Osteocyte (in vitro differentiated cells): ENCODE measurements at places on chromosomes 3 and 15. TPM values are rescaled to one million over a fixed set of nuclear protein-coding genes. Genes with fewer than 3 reads are reported as not detected.

- H3K4me3 ChIP-seq: no peak overlapping the region
- DNase-seq: no peak
These were observed 279.7 kb downstream of the MAGI1 start for GRCh38 chr3:65758876-65759598.

DNA sequence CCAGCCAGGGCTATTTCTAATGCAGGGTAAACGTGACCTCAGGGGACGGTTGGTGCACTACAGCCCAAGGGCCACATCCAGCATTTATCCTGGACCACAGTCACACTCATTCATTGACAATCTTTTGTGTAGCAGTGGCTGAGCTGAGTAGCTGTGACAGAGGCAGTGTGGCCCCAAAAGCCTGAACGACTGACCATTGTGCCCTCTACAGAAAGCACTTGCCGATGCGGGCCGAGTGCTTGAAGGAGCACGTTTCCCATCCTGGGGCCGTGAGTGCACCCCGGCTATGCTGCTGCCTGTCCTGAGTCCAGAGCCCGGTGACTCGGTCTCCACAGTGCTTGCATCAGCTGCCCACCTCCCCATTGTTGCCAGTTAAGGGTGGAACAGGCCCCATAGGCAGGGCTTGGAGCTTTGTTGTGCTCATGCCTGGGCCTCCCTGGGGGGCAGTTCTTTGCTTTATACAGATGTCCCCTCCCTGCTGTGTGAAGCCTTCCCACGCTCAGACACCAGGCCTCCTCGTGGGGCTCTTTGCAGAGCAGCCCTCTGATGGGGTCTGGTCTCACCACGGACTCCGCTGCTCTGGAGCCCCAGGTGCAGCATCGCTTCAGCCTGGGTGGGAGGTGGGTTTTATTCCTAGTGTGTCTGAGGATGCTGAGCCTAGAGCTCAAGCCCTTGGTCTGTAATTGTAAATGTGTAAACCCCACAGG lies 13.0 kb upstream of the SNRPA1 start:
- H3K4me3 ChIP-seq: no peak overlapping the region
- no peaks in the 10 kb centered on the region for H3K4me1 ChIP-seq
- H3K27me3 ChIP-seq: no peaks in the 10 kb centered on the region
- no peak for DNase-seq
- no peaks in the 10 kb centered on the region for H3K36me3 ChIP-seq

DNA sequence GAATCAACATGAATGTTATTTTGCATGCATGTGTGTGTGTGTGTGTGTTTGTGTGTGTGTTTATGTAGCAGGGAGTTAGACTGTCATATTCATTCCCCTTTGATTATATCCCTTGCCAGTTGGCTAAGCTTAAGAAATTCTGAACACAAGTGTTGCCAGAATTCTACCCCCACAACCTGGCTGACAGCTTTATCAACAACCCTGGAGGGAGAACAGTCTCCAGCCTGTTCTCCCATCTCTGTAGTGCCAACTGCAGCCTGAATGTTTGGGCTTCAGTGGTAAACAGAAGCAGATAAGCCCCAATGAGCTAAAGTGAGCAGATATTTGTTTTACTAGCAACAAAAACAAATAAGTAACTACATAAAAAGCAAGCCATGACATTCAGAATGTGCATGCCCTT lies 162.6 kb upstream of the ABI3BP start:
- H3K36me3 ChIP-seq: no peaks in the 10 kb centered on the region
- no peak for DNase-seq
- no peak overlapping the region for H3K4me3 ChIP-seq
- no peaks in the 10 kb centered on the region for H3K27me3 ChIP-seq

DNA sequence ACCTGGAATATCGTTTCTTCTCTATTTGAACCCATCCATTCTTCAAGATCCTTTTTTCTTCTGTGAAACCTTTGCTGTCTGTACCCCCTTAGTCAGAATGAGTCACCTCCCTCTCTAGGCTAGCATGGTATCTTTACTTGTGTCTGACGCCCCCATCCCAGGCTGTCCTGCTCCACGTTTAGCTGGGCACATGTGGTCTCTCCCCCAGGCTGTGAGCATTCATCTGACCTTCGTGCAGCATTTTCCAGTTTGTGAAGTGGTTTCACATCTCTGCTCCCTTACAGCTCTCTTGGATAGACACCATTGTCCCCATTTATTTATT lies 14.3 kb upstream of the TLE3 start:
- no peak for DNase-seq
- no peak overlapping the region for H3K4me3 ChIP-seq
- H3K36me3 ChIP-seq: no peaks in the 10 kb centered on the region
- H3K4me1 ChIP-seq: peaks cover 11% of the 10 kb centered on the region
- peak overlapping the region; percentile 9 for H3K27ac ChIP-seq

DNA sequence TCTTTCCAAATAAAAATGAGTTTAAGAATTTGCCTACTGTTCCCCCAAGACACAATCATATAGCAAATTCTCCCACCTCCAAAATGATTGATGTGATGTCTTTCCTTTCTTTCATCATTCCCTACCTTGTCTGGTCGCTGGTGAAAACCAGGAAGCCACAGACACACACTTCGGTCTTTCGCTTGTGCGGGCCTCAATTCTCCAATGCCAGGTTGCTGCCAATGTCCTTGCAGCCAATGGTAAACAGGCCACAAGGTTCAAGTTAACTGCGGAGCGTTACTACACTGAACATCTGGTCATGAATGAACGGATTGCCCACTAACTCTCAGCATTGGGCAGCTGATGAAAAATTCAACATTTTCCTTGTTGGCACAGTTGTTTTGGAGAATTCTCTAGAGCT lies 192.2 kb downstream of the FOXP1 start:
- H3K27me3 ChIP-seq: no peaks in the 10 kb centered on the region
- peaks cover 5% of the 10 kb centered on the region for H3K36me3 ChIP-seq
- no peak for DNase-seq
- no peak overlapping the region for H3K4me3 ChIP-seq

DNA sequence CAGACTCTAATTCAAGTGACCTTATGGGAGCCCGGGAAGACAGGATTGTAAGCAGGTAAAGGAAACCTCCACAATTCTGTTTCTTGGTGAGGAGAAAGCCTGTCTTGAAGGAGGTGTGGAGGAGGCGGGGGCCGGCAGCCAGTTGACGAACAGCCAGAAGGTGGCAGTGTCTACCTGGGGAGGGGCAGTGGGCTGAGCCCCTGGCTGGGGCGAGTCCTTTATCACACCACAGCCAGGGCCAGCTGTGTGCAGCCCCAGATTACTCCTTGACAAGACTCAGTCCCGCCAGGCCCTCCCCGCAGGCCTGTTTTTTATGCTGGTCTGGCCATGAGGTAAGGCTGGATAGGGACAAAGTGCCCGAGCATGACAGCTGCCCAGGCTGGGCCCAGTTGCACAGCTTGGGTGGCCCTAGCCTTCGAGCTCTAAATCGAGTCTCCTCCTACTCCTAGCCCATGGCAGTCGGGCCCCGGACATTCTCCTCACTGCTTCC lies 40.9 kb upstream of the IDH2 start:
- no peak overlapping the region for H3K27ac ChIP-seq
- no peaks in the 10 kb centered on the region for H3K27me3 ChIP-seq
- DNase-seq: peak; percentile 86
- H3K4me1 ChIP-seq: peaks cover 3% of the 10 kb centered on the region
- H3K4me3 ChIP-seq: no peak overlapping the region
- no peaks in the 10 kb centered on the region for H3K36me3 ChIP-seq

DNA sequence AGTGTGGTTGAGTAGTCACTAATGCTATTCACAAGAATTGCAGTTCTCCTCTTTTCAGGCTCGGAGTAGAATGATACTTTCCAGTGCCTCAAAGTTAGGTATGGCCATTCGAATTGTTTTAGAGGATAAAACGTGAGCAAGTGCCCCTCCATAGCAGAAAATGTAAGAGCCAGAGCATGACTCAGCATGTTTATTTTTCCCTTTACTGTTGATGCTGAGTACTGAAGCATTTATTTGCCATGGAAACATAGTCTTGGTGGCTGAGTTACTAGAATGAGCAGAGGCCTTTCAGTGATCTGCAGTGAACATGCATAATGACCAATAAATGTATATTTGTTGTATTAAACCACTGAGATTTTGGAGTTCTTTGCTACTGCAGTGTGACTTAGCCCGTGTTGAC lies 540.6 kb downstream of the NLGN1 start:
- H3K4me3 ChIP-seq: no peak overlapping the region
- no peaks in the 10 kb centered on the region for H3K27me3 ChIP-seq
- peak overlapping the region; percentile 47 for H3K27ac ChIP-seq
- DNase-seq: no peak
- no peaks in the 10 kb centered on the region for H3K36me3 ChIP-seq
- H3K4me1 ChIP-seq: peaks cover 11% of the 10 kb centered on the region

GRCh38 chr3:45210308-45211041 lies 15.6 kb downstream of the TMEM158 start:
- no peak overlapping the region for H3K4me3 ChIP-seq
- H3K27ac ChIP-seq: peak overlapping the region; percentile 47
- H3K36me3 ChIP-seq: no peaks in the 10 kb centered on the region
- peak; percentile 93 for DNase-seq
- no peaks in the 10 kb centered on the region for H3K27me3 ChIP-seq
- peaks cover 11% of the 10 kb centered on the region for H3K4me1 ChIP-seq

DNA sequence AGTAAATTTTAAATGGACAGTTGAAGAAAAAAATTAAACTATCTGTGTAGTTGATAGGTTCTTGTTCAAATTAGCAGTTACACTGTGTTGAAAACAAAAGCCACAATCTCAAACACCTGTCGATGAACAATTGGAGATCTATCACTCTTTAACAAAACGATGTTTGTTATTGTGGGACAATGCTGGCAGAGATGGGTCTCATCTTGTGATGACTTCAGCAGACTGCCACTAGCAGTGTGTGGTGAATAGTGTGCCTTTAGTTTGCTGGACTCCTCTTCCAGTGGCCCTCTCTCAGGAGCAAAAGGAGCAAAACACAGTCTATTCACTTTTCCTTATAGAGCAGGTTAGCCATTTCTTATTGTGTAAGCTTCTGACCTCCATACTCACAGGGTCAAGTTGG lies 14.7 kb upstream of the TRIM59 start:
- H3K27ac ChIP-seq: peak overlapping the region; percentile 72
- no peak for DNase-seq
- H3K4me3 ChIP-seq: no peak overlapping the region
- H3K4me1 ChIP-seq: peaks cover 15% of the 10 kb centered on the region
- H3K36me3 ChIP-seq: no peaks in the 10 kb centered on the region

DNA sequence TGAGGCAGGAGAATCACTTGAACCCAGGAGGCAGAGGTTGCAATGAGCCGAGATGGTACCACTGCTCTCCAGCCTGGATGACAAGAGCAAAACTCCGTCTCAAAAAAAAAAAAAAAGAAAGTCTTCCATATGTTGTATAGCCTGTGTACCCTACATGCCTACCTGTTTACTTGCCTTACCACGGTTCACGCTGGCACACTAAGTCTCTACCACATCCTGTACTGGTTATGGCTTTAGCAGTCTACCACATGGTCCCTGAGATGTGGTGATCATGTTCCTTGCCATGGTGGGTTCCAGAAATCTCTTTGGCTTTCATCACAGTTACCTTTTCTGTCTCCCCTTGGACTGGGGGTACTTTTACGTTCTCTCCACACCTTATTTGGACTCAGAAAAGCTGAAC lies 63.8 kb upstream of the TBC1D5 start:
- DNase-seq: no peak
- peaks cover 7% of the 10 kb centered on the region for H3K4me1 ChIP-seq
- no peaks in the 10 kb centered on the region for H3K27me3 ChIP-seq
- no peak overlapping the region for H3K4me3 ChIP-seq
- H3K27ac ChIP-seq: no peak overlapping the region

GRCh38 chr3:57078635-57079473 lies 18.4 kb downstream of the SPATA12 start:
- H3K27me3 ChIP-seq: peaks cover 20% of the 10 kb centered on the region
- peak overlapping the region; percentile 68 for H3K4me3 ChIP-seq
- H3K4me1 ChIP-seq: peaks cover 4% of the 10 kb centered on the region
- H3K36me3 ChIP-seq: no peaks in the 10 kb centered on the region
- DNase-seq: no peak
- H3K27ac ChIP-seq: no peak overlapping the region

- peaks cover 10% of the 10 kb centered on the region for H3K36me3 ChIP-seq
- no peak overlapping the region for H3K4me3 ChIP-seq
- no peak for DNase-seq
- H3K4me1 ChIP-seq: peaks cover 2% of the 10 kb centered on the region
These were observed 80.8 kb downstream of the SLC49A4 start for GRCh38 chr3:122875547-122876127.

DNA sequence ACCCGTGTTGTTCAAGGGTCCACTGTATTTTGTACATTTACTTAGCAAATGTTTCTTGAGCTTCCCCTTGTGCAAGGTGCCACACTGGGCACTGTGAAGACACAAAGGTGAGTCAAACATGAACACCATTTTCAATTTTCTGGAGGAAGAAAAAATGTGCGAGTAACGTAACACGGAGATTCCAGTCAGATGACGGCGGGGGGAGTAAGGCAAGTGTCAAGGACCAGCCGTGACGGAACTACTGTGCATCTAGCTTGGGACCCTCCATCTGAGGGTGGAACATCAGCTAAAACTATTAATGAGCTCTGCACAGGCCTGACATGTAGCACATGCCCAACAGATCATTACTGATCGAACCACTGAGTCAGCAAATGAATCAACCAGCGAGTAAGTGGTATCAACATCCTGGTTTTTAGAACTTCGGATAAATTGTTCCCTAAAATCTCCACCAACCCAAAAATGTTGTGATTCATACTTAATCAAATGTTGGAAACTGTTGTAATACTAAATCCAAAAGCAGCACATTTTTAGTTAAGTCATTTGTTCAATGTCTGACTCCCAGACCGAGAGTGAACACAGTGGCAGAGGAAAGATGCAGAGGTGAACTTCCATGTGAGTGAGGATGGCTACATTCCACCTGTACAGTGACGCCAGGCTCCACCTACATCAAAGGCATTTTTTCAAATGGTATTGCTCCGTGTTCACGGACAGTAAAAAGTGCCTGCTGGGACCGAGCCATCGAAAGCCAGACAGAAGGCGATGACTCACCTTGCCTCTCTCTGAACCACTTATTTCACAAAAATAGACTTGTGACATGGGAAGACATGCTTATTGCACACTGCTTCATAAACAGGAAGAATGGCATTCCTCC lies 172.2 kb downstream of the ATP10A start:
- H3K27ac ChIP-seq: no peak overlapping the region
- no peaks in the 10 kb centered on the region for H3K27me3 ChIP-seq
- no peak overlapping the region for H3K4me3 ChIP-seq
- peaks cover 52% of the 10 kb centered on the region for H3K36me3 ChIP-seq

DNA sequence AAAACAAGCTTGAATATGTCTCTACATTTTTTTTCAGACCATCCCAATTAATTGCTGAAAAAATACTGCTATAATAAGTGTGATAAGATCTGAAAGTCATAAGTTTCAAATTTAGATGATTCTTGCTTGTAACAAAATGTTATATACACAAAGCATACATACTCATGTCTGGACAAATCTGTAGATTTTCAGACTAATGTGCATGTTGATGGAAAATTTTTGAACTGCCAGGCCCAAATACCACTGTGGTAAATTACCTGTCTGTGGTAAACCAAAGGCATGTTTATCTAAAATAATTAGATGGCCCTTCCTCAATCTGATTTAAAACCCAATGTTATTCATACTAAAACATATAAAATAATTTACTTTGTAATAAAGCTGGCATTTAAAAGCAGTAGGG lies 31.7 kb upstream of the CLDN16 start:
- no peak overlapping the region for H3K27ac ChIP-seq
- no peaks in the 10 kb centered on the region for H3K27me3 ChIP-seq
- no peaks in the 10 kb centered on the region for H3K36me3 ChIP-seq
- no peak for DNase-seq
- peaks cover 6% of the 10 kb centered on the region for H3K4me1 ChIP-seq
- H3K4me3 ChIP-seq: no peak overlapping the region

Gene TUBGCP4
- 19.8 TPM in 2 replicates for total RNA-seq

Gene HRG
- not detected in 2 replicates for total RNA-seq

Gene EIF4E3
- 7.7 TPM in 2 replicates for total RNA-seq

Gene EOMES
- not detected in 2 replicates for total RNA-seq

Gene MUC20
- total RNA-seq: 6.2 and 7.6 TPM in 2 replicates

Gene SCAANT1
- not detected in 2 replicates for total RNA-seq

Gene RHCG
- total RNA-seq: not detected in 2 replicates
